Stimulated activated effector memory CD8-positive, alpha-beta T cell treated with anti-CD3 and anti-CD28 coated beads, Interleukin-12 subunit alpha, Interleukin-12 subunit beta, amount 100 ng/mL, for 72 hours (primary cell): ENCODE measurements at places on chromosomes 13 and 19.

DNA sequence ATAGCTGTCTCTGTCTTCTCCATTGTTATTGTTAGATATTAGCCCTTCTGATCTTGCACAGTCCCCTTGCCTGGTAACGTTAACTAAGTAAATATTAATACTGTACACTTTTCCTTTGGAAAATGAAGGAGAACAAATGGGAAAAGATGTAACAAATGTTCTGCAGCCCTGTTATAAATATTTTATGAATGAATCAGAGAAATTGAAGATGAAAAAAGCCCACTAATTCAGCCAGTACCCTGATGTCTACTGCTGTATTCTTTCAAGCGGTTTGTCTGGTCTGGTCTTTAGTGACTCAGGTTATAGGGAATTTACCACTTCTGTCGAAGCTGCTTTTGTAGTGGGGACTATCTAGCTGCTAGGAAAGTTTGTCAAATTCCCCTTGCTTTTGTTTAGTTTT lies 121.0 kb downstream of the COG6 start:
- DNase-seq: no peak

- DNase-seq: no peak
Measured at GRCh38 chr13:80450386-80450785, 109.5 kb upstream of the SPRY2 start.

DNA sequence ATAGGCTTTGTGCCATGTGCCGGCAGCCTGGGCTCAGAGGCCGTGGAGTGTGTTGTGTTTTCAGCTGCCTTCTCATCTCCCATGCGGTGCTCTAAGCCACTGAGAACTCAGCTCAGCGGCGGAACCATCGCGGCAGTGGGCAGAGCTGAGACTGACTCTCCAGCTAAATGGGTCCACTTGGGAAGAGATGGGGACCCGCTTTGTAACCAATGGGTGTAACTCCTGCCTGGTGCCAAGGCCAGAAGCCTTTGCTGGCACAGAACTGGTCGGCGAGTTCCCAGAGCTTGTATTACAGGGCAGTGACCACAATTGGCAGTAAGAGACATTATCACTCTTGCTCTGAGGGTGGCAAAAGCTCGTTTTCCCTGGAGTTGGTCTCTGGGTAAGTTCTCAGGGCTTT lies 183.0 kb downstream of the STK24 start:
- no peak for DNase-seq

- DNase-seq: no peak
Measured at GRCh38 chr13:102965802-102966201, 100.4 kb downstream of the SLC10A2 start.

DNA sequence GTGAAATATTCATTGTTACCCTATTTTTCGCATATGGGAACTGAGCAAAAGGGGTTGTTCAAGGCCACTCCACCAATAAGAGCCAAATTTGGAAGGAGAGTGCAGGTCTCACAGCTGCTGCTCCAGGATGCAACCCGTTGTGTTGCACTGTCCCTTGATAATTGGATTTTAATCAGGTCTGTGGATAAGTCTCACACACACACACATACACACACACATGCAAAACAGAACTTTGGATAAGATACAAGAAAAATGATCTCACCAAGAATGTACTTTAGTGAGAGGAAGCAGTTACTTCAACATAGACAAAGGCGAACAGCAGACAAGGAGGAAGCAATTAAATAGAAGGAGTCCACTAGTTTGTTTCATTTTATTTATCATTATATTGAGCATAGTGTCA lies 127.3 kb upstream of the EDNRB start:
- no peak for DNase-seq

DNA sequence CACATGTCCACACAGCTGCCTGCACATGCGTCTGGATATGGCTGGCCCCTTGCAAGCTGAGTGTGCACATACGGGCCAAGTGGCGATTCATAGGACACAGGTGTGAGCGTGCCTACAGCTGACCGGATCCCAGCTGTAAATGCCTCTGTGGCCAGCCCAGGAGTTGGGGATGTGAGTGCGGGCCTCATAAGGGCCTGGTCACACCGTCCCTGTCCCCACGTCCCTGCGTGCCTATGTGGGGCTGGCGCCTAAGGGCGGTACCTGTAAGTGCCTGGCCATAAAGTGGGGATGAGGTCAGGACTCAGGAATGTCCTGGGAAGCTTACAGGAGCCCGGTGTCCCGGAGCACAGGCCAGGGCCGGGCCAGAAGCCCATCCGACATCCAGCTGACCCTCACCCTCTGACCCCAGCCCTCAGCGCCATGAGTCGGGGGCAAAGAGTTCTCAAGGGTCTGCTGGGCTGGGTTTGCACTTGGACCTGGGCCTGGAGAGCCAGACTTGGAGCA lies 1.3 kb upstream of the ARHGAP45 start:
- no peak for DNase-seq

DNA sequence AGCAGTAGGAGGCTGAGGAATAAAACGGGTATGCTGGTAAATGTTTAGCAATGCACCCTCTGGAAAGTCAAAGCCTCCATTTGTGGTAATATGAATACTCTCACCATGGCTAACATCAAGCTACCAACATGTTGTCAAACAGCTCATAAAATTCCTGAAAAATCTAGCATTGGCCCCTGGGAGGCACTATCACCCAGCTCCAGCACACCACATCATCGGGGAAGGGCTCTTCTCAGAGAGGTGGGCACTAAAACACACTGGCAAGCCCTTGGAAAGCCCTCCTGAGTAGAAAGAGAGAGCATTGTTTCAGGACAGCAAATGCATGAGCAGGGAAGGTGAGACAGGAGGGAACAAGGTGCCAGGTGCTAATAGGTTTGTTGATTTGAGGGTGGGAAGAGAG lies 53.9 kb upstream of the FLT1 start:
- no peak for DNase-seq

DNA sequence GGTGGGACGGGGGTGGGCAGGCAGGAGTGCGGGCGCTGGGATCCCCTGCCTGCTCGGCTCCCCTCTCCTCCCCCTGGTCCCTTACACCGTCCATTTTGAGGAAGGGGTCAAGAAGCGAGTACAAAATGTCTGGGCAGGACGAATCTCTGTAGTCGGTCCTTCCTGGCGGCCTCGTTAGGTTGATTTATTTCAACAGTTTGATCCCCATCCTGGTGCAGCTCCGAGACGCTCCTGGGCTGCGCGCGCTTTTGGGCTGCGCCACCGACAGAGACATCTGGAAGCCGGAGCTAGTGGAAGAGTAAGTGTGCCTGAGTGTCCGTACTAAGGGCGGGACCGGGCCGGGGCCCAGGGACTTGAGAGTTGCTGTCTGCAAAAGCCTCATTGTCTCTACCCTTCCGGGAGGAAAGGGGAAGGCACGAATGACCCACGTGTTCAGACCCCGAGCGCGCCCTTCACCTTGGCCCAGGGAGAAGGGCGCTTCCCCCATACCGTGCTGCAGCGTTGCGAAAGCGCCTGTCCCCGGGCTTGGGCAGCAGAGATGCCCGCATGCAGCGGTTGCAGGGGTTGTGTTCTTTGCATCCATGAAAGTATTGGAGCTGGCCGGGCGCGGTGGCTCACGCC lies 1.8 kb downstream of the ZNF114 start:
- DNase-seq: peak; percentile 57

DNA sequence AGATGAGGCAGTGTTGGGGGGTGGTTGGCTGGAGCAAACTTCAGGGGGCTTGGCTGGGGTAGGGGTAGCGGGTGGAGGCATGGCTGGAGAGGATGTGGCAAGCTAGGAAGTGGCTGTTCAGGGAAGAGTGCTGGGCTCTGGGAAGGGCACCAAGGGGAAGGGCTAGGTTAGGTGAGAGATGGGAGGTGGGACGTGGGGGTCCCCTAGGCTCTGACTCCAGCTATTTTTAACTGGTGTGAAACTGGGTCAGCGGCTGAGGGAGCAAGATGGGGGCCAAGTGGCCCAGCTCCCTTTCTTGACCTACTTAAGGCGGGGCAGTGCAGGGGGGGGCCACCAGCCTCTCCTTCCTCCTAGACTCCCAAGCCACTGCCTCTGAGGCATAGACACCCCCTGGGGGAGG lies 7.3 kb downstream of the KCNC3 start:
- no peak for DNase-seq

DNA sequence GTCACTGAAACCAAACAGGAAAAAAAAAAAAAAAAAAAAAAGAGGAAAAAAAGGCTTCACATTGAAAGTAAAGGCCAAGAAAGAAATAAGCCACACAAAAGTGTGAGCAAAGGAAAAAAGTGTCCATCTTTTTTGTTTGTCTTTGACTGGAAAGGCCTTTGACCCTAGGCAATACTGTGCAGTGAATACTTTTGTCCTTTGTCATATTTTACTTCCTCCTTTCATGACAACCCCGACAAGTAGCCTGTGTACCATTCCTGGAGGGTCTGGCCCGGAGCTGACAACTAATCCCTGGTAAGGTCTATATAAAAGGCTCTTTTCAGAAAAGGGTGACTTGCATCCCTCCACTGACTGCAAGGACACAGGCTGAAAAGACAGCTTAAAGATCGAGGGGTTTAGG lies 12.9 kb upstream of the MICU2 start:
- DNase-seq: peak; percentile 22

GRCh38 chr19:660793-661426 lies 2.1 kb downstream of the RNF126 start:
- no peak for DNase-seq

- no peak for DNase-seq
Measured at GRCh38 chr19:28785971-28786370, 427.0 kb downstream of the UQCRFS1 start.

GRCh38 chr13:54394085-54394700 lies 1365.6 kb downstream of the OLFM4 start:
- no peak for DNase-seq

- DNase-seq: no peak
Measured at GRCh38 chr13:25585000-25585399, 213.2 kb downstream of the ATP8A2 start.

- no peak for DNase-seq
Measured at GRCh38 chr19:35781650-35782049, 6.3 kb downstream of the ARHGAP33 start.

DNA sequence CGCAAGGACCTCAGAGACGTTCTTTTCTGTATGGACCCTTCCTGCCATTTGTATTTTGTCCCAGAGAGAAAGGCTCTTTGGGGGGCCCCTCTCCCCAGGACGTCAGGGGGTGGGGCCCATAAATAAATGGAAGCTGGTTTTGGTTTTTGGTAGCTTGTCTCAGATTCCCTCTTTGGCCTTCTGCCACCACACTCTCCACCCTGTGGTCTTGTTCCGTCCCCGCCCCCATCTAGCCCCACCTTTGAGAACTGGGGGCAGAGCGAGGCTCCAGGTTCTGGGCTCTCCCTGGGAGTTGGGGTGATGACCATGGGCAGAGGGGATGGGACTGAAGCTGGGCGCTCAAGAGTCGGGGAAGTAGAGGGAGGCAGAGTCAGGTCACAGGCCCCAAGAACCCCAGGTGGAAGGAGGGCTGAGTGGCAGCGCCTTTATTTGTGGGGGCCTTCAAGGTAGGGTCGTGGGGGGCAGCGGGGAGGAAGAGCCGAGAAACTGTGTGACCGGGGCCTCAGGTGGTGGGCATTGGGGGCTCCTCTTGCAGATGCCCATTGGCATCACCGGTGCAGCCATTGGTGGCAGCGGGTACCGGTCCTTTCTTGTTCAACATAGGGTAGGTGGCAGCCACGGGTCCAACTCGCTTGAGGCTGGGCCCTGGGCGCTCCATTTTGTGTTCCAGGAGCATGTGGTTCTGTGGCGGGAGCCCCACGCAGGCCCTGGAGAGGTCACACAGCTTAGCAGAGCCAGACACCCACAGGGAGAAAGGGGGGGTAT lies 3.3 kb downstream of the ISYNA1 start:
- no peak for DNase-seq

DNA sequence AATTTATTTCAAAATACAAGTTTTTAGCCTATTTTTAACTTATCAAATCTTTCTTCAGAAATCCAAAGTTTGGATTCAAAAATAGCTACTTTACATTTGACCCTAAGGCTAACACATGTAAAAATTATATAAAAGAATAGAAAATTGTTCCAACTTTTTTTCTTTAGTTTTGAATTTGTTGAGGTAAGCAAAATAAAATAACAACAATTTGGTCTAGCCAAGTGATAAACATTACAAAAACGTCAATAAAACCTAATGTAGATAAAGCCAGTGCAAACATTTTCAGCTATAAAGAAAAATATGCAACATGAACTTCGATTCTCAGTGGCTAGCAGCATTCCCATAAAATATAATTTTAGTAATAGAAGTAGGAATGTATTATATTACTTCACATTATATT lies 400.3 kb downstream of the PCDH9 start:
- no peak for DNase-seq

DNA sequence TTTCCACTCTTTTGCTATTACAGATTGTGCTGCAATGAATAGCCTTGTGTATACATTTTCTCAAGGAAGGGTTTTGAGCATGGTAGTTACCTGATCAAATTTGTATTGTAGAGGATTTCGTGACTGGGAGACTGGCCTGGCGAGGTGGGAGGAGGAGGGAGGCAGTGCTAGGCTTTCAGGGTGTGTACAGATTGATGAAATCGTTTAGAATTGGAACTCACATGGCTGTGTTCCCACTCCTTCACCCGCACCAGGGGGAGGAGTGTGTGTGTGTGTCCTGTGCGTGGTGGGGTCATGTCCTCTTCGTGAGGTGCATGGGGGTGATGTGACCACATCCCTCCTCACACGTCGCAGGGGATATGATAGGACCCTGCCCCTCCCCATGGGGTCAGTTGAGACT lies 8.3 kb downstream of the PGLYRP1 start:
- no peak for DNase-seq

- no peak for DNase-seq
Measured at GRCh38 chr13:31943591-31943990, 88.0 kb upstream of the FRY start.

- no peak for DNase-seq
Measured at GRCh38 chr19:2059422-2060201, 8.6 kb upstream of the MKNK2 start.
